ENCODE measurements at places on chromosomes 4 and X.

DNA sequence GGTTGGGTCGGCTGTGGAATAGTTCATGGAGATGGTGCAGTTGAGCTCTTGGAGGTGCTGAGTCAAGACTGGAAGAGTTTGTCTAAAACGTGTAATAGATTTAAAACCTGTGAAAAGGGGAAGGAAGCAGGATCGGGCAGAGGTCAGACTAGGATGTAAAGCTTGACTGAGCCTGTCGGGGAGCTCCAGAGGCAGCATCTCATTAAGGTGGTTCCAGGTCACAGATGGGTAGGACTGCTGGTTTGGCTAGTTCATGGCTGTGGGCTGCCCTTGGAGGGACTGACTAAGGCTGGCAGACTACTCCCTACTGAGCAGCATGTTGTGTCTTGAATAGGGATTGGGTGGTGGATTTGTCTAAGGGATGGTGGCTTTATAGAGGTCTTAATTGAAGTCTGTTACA is 28.4 kb upstream of the WDR1 start:
- peak; percentile 11 for DNase-seq

DNA sequence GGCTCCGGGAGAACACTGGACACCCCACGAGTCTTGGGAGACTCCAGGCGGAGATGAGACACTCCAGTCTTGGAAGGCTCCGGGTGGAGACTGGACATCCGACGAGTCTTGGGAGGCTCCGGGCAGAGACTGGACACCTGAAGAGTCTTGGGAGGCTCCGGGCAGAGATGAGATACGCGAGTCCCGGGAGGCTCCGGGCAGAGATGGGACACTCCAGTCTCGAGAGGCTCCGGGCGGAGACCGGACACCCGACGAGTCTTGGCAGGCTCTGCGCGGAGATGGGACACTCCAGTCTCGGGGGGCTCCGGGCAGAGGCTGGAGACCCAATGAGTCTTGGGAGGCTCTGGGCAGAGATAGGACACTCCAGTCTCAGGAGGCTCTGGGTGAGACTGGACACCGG is 28.1 kb upstream of the LANCL3 start:
- DNase-seq: no peak

DNA sequence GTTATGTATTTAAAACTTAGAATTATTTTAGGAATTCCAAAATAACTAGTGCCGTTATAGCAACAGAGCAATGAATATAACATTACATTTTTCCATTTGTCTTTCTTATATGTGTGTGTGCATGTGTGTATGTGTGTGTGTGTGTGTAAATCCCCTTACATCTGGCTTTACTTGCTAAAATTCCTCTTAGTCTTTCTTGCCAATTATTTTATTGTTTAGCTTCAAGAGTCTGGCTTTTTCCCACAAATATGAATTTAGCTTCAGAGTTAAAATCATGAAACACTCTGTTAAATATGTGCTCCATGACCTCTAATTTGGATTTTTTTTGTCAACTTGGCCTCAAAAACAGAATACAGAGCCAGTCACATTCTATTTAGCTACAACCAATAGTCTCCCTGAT is 18.9 kb downstream of the FGF13 start:
- no peak for DNase-seq

- DNase-seq: no peak
Observed at GRCh38 chr4:105828074-105828473, 67.2 kb upstream of the NPNT start.

DNA sequence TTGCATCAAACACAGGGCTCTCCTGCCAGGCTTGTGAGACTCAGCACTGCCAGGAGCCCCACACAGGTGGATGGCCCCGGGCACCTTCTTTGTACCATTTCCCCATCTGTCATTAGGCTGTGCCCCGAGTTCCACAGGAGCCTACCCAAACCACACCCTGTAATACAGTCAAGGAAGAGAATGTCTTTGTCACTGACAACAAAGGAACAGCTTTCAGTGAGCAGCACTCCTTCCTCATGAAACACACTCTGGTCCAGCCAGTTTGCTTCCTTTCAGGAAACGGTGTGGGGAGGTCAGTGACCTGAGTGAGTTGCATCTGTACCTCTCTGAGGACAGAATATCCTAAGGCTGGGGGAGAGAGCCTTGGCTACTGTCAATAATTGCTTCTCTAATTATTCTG is 53.7 kb downstream of the LNX1 start:
- DNase-seq: no peak

DNA sequence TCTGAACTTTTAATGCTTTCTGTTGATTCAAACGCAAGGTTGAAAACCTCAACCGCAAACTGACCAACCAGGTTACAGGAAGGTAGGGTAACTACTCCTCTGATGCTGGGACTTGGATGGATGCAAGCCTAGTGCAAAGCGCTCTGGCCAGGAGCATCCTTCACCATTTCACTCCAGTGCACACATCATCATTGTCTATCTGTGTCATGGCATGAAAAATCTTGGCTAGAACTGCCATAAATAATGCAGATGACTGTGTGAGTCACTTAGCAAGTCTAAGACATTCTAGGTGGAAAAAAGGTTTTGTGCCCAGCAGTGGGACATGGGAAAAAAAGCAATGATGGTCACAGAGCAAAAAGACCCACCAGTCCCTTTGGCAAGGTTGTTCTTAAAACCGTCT is 10.9 kb downstream of the ADGRA3 start:
- DNase-seq: no peak

DNA sequence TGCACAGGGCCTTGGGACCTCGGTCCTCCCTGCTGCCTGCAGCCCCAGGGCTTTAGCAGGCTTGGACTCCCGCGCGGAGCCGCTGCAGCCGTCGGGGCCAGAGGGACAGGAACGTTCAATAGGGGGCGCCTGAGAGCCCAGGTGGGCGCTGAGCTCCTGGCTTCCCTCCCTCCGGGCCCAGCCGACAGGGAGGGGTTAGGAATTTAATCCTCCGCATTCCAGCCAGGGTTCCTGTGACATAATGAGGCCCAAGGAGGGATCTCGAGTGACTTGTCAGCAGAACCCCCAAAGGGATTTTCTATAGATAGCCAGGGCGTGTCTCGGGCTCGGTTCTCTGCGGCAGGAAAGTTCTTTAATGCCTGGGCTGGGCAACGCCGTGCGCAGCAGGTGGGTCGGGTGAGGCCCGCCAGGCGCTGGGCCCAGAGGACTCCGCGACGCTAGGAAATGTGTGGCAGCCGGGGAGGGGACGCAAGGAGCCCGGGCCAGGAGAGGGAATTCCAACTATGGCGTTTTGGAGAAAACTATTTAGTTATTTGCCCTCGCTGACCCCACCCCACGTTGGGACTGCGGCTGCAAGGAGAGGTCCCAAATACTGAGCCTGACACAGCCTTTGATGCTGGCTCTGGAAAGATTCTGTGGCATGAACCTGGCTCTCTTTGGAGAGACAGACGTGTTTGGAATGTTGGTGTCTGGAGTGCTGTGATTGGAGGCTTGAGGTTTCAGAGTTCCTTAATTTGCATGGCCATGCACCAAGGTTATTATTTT is 285.2 kb upstream of the GATB start:
- no peak for DNase-seq

GRCh38 chr4:147616849-147617172 is 386 bp upstream of the TMEM184C start:
- no peak for DNase-seq

DNA sequence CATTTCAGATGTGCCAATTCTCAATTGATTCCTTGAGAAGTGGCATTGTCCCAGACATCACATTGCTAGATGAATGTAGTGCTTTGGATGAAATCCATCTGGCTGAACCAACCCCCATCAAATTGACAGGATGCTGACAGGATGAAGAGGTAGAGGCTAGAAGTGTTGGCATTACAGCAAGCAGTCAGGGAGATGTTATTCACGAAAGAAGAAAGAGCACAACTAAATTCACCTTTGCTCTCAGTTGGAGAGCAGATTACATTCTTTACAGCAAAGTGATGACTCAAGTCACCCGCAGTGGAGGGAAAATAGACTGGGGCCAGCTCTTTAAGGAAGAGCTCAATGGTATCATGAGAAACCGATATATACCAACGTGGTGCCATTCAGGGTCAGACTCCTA is 259.6 kb downstream of the C4orf33 start:
- DNase-seq: no peak

GRCh38 chrX:16807548-16807947 is 21.3 kb downstream of the TXLNG start:
- no peak for DNase-seq

DNA sequence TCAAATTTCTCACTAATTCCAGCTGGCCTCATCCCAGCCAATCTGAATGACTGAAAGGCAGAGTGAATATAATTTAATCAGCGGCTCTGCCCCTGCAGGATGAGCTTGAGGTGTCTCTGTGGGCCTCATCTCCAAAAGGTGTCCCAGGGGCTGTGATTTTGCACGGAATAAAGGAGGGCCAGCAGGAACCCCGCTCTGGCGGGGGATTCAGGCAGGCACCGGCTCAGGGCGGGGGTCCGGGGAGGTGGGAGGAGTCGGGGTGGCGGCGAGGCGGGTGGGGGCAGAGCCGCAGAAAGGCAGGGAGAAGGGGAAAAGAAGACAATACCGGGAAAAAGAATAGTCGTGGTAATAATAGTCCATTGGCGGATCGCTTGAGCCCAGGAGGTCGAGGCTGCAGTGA is 16.0 kb upstream of the ERCC6L start:
- DNase-seq: no peak

DNA sequence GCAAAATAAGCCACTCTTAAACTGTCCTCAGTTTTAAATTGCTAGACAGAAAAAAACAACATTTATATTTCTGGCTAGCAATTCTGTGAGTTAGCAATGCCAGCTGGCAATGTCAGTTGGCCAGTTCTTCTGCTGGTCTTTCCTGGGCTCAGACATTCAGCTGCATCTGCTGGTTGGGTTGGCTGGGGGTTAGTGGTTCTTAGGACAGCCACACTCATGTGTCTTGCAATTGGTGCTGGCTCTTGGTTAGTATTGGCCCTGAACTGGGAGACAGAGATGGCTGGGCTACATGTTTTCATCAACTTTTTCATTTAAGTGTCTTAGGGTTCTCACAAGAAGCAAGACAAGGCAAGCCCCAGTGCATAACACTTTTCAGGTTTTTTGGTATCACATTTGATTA is 48.0 kb upstream of the PDLIM5 start:
- DNase-seq: no peak

DNA sequence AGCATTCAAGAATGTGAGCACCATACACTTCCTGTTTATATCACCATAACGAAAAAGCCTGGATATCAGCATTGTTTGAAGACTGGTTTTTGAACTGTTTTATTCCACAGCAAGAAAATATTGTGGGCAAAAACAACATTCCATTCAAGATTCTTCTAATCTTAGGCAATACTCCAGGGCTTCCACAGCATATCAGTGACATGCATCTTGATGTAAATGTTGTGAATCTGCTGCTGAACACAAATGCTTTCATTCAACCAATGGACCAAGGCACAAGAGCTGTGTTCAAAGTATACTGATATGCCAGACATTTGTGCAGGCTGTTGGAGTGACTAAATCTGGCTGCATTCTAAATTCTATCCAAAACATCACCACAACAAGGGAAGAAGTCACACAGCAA is 260.1 kb upstream of the ETNPPL start:
- DNase-seq: no peak

GRCh38 chrX:45622538-45622937 is 421.9 kb upstream of the DIPK2B start:
- DNase-seq: no peak

- DNase-seq: peak; percentile 55
Observed at GRCh38 chr4:56906489-56907393, 959 bp upstream of the REST start.

DNA sequence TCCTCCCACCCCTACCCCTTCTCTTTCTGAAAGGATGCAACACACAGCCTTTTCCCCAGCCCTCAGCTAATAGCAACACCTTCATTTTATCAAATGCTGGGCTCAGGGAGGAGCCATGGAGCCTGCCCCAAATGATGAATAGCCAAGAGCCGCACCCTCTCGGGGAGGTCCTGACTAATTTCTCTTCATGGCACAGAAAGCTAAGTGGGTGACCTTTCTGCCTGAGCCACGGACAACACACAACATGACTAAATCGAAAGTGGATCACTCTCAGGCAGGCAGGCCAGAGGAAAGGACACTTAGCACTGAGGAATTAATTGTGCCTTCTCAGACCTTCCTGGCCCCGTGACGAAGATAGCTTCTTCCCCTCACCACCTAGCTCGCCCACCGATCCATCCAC is 165.1 kb upstream of the RAI2 start:
- no peak for DNase-seq

DNA sequence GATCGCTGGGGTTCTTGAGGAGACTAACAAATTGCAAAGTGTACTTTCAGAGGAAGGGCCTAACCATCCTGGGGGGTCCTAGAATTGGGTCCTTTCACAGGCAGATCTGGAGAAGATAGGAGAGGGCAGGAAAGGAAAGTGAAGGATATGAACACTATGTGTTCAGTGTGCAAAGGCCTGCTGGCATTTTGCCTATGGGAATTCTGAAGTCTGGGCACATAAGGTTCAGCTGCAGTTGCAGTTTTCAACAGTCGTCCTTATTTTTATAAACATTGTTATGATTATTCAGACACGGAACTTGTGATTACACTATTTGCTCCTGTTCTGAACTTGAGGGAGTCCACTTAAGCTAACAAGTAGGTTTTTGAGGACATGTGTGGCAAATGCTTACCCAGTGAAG is 1.3 kb upstream of the SLC25A5 start:
- no peak for DNase-seq

- peak; percentile 21 for DNase-seq
Observed at GRCh38 chr4:133483600-133484246, 334.6 kb downstream of the PCDH10 start.

GRCh38 chr4:102734591-102735385 is 26.0 kb downstream of the MANBA start:
- DNase-seq: peak; percentile 94

DNA sequence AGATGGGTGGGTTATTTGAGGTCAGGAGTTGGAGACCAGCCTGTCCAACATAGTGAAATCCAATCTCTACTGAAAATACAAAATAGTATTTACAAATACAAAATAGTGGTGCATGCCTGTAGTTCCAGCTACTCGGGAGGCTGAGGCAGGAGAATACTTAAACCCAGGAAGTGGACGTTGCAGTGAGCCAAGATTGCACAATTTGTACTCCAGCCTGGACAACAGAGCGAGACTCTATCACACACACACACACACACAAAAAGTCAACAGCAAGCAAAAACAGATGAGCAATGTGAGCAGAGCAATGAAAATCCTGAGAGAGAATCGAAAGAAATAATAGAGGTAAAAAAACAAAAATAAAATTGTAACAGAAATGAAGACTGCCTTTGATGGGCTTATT is 168.8 kb downstream of the PCDH18 start:
- no peak for DNase-seq

GRCh38 chr4:99383833-99384392 is 31.4 kb upstream of the ADH1C start:
- DNase-seq: no peak

DNA sequence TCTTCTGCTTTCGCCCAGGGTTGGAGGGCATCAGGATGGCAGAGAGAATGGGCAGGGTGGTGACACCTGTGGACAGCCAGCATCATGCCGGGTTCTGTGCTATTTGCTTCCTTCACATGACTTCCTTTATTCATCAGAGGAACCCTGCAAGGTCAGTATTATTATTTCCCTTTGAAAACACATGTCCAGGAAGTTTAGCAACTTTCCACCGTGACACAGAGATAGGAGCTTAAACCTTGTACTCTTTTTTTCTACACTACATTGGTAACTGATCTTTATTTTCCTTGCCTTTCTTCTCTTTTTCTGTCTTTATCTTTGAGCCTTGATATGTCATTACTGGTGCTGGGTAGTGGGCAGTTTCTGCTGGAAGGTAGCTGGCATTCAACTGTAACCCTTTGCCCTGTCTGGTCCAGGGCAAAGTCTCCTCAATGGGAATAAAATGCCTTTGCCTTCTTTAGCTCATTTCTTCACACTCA is 5.0 kb upstream of the MGST2 start:
- DNase-seq: no peak

- DNase-seq: no peak
Observed at GRCh38 chr4:154467886-154468285, 23.7 kb downstream of the DCHS2 start.

GRCh38 chr4:55074386-55074785 is 51.0 kb downstream of the KDR start:
- no peak for DNase-seq
